ENCODE measurements at places on chromosomes 16 and 17. TPM values are rescaled to one million over a fixed set of nuclear protein-coding genes. Genes with fewer than 3 reads are reported as not detected.

The PIK3R5 gene
- polyA plus RNA-seq: 47.5 TPM

The CDRT15 gene
- not detected for polyA plus RNA-seq

The IGFALS gene
- polyA plus RNA-seq: not detected

The TLCD1 gene
- not detected for polyA plus RNA-seq

The SEPTIN12 gene
- not detected for polyA plus RNA-seq

The TAT gene
- not detected for polyA plus RNA-seq

The MMP15 gene
- not detected for polyA plus RNA-seq
